ENCODE measurements at places on chromosomes 16 and 17.

- no peak for DNase-seq
Measured at GRCh38 chr17:72121164-72122009, 567 bp downstream of the SOX9 start.

- DNase-seq: no peak
Measured at GRCh38 chr16:49494891-49495566, 121.4 kb downstream of the C16orf78 start.

- DNase-seq: no peak
Measured at GRCh38 chr17:12362853-12363455, 302.7 kb upstream of the MYOCD start.

DNA sequence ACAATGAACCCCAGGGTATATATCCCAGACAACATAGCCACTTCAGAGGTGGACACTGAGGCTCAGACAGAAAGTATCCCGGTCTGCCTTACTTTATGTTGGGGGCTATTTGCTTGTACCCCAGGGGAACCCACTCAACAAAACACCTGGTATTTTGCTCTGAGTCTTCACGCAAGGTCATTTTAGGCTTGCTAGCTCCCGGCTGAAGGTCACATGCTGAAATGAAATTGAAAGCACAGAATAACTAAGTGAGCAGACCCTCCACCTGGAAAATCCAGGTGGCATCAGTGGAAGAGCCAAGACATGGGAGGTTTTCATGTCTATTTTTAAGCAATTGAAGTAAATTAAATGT lies 4.1 kb upstream of the KDM8 start:
- no peak for DNase-seq

- no peak for DNase-seq
Measured at GRCh38 chr16:69402439-69402838, 16.6 kb upstream of the TERF2 start.

DNA sequence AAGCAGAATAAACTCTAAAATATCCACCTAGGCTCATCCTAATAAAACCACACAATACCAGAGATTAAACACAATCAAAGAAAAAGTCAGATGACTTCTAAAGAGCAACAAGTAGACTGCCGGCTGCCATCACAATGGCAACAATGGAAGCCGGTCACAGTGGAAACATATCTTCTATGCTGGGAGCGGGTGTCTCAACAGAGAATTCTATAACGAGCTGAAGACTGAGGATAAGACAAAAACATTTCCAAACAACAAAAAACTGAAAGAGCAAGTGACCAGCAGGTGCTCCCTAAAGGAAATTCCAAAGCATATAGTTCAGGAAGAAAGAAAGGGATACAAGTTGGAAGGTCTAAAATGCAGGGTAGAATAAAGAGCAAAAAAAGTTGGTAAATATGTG lies 8.9 kb downstream of the NSMCE1 start:
- DNase-seq: no peak

DNA sequence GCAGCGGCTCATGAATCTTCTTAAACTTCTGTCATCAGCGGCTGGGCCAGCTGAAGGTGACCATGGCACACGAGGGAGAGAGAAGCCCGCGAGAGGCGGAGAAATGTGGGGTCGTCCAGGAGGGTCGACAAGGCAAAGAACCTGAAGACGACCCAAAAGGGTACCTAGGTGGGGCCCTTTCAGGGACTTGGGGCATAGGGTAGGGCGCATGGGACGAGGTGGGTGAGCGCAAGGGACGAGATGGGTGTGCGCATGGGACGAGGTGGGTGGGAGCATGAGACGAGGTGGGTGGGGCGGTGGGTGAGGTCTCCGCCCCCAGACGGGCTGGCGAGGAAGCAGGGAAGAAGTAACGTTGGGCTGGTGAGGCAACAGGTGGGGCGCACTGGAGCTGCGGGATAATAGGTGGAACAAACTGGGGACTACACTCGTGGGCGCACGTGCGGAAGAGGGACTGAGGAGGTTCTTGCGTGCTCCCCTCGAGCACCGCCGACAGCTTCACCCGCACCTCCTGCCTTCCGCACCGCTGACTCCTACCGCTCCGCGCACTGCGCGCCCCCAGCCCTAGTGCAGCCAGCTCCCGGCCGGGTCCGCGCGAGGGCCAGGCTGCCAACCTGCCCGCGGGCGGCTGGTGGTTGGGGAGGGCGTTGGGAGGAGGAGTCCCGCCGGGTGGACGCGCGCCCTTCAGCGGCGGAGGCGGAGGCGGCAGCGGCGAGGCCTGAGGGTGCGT lies 23.2 kb upstream of the CRYM start:
- no peak for DNase-seq

GRCh38 chr16:27736431-27736830 lies 186.5 kb downstream of the KATNIP start:
- DNase-seq: no peak

DNA sequence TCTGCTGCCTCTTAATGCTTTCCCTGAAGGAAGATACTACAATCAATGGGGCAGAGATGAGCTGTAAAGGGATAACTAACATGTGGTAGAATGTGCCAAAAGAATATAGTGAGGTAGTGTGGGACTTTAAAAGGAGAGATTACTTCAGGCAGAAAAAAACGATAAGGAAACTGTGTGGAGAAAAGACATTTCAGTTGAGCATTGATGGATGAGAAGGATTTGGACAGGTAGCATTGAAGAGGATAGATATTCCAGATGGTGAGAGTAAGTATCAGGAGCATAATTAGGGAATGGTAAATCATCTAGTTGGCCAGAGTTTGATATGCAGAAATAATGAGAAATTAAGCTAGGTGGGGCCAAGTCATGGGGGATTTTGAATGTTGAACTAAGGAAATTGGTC lies 97.3 kb downstream of the NLK start:
- no peak for DNase-seq

GRCh38 chr17:81641825-81642489 lies 5.0 kb downstream of the TSPAN10 start:
- DNase-seq: no peak

GRCh38 chr17:55873017-55873758 lies 122.3 kb downstream of the PCTP start:
- DNase-seq: no peak

DNA sequence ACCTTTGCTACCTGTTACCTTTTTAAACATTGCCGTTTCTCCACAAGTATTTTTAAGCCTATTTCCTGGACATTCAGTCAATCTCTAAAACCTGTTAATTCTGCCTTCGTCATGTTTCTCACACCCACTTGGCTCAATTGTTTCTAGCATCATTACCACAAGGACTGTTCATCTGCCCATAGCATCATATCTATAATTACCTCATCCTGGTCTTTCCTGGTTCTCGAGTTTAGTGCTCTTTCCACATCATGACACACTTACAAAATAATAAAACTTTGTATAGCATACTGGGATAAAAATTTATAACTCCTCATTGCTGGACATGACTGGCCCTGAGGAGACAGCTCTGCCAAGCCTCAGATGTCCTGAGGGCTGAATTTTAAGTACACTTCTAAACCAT lies 104.8 kb downstream of the CYB561 start:
- no peak for DNase-seq

Data from stimulated activated CD8-positive, alpha-beta memory T cell treated with anti-CD3 and anti-CD28 coated beads, Interleukin-15, amount 100 ng/mL, for 24 hours (primary cell).